ENCODE measurements at places on chromosomes 12 and 14. TPM values are rescaled to one million over a fixed set of nuclear protein-coding genes. Genes with fewer than 3 reads are reported as not detected.

Gene MMP19
- 2.7 TPM for total RNA-seq

GRCh38 chr12:50925342-50925651, 27.0 kb upstream of the HIGD1C start:
- peak; percentile 45 for DNase-seq
- H3K27ac ChIP-seq = peak overlapping the region; percentile 92
- no peaks in the 10 kb centered on the region for H3K36me3 ChIP-seq
- H3K4me1 ChIP-seq = peaks cover 7% of the 10 kb centered on the region

Gene FAM90A1
- 0.42 TPM for total RNA-seq

GRCh38 chr12:47908738-47909137, 3.9 kb upstream of the VDR start:
- peak overlapping the region; percentile 69 for H3K27ac ChIP-seq
- no peak for DNase-seq
- no peaks in the 10 kb centered on the region for H3K36me3 ChIP-seq
- H3K4me3 ChIP-seq = no peak overlapping the region

Gene PPP1R36
- 2.2 TPM for total RNA-seq

DNA sequence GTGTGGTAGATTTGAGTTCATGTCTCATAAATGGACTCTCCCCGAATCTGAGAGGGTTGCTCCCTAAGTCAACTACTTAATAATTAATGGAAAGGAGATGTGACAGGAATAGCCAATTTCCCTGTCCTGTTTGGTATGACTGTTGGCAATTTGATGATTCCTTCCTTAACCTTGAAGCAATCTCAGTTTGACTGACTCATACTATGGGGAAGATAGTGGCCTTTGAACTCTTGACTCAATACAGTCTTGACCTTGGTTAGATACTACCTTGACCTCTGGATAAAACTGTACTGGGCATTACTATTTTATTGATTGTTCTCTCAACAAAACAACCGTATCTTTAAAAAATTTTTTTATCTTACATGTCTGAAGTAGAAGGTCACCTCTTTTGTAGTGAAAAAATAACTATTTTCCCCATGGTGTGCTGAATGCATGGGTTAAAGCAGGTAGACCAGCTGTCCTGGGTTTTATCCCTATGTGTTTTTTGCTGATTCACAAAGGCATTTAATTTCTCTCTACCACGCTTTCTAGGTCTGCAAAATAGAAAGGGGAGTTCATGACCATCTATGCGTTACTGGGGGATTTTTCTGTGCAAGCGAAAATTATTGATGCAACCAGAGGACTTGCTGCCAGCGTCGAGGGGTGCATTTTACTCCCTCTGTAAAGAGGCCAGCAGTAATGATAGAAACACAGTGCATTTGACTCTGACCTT, 80.1 kb downstream of the ETV6 start:
- no peaks in the 10 kb centered on the region for H3K36me3 ChIP-seq
- peaks cover 12% of the 10 kb centered on the region for H3K4me1 ChIP-seq
- H3K27ac ChIP-seq = peak overlapping the region; percentile 78
- no peaks in the 10 kb centered on the region for H3K27me3 ChIP-seq
- DNase-seq = no peak

Gene HOXC11
- not detected for total RNA-seq

- peak; percentile 29 for DNase-seq
- no peaks in the 10 kb centered on the region for H3K36me3 ChIP-seq
- no peak overlapping the region for H3K4me3 ChIP-seq
- no peaks in the 10 kb centered on the region for H3K27me3 ChIP-seq
Observed at GRCh38 chr14:101475456-101476257, 85.6 kb upstream of the DIO3 start.

Gene RNASE3
- not detected for total RNA-seq

GRCh38 chr14:45868863-45869262, 615.9 kb upstream of the MIS18BP1 start:
- no peak overlapping the region for H3K27ac ChIP-seq
- DNase-seq = no peak
- H3K4me1 ChIP-seq = no peaks in the 10 kb centered on the region
- no peaks in the 10 kb centered on the region for H3K27me3 ChIP-seq
- no peaks in the 10 kb centered on the region for H3K36me3 ChIP-seq

Gene OR6C68
- not detected for total RNA-seq

Gene PLD4
- not detected for total RNA-seq

GRCh38 chr12:118999107-118999506, 17.8 kb downstream of the SRRM4 start:
- no peak overlapping the region for H3K27ac ChIP-seq
- DNase-seq = no peak
- no peaks in the 10 kb centered on the region for H3K4me1 ChIP-seq
- no peaks in the 10 kb centered on the region for H3K27me3 ChIP-seq
- no peak overlapping the region for H3K4me3 ChIP-seq

- H3K4me1 ChIP-seq = peaks cover 19% of the 10 kb centered on the region
- no peak overlapping the region for H3K4me3 ChIP-seq
- no peaks in the 10 kb centered on the region for H3K27me3 ChIP-seq
- H3K36me3 ChIP-seq = no peaks in the 10 kb centered on the region
Observed at GRCh38 chr12:122943196-122943595, 23.1 kb downstream of the ABCB9 start.

DNA sequence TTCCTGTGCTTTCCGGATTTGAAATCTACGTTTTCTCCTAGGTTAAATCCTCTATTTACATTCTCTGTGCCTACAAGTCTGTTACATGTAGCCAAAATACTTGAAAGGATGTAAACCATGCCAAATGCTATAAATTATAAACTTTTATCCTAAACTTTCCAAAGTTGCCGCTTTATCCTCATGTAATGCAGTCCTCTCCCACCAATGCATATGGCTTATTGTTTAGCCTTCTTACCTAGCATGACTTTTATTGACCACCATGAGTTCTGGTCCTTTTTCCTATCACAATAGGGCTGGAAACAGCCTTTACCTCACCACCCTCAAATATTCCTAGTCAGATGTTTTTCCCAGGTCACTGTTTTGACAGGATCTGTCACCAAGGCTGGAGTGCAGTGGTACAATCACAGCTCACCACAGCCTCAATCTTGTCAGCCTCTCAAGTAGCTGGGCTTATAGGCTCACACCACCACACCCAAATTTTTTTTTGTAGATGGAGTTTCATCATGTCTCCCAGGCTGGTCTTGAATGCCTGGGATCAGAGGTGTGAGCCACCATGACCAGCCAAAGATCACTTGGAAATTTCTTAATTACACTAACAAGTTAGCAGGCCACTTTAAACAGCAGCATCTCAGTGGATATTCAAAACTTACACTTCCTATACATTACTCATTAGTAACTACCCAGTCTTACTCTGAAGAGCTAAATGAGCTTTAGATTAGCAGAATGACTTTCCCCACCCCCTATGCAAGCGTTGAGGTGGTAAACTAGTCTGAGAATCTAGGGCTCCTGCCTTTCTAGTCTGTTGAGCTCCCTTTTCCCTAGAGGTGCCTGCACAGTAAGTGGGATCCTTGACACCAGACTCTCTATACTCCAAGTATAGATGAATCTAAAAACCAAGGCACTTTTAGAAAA, 4.1 kb downstream of the TUBA1B start:
- peaks cover 13% of the 10 kb centered on the region for H3K36me3 ChIP-seq
- no peak overlapping the region for H3K27ac ChIP-seq
- no peaks in the 10 kb centered on the region for H3K4me1 ChIP-seq
- DNase-seq = no peak
